Hematopoietic multipotent progenitor cell treated with erythropoietin and hydrocortisone succinate and interleukin-3 and kit ligand, for 8 days (in vitro differentiated cells): ENCODE measurements at places on chromosomes 11 and 22.

DNA sequence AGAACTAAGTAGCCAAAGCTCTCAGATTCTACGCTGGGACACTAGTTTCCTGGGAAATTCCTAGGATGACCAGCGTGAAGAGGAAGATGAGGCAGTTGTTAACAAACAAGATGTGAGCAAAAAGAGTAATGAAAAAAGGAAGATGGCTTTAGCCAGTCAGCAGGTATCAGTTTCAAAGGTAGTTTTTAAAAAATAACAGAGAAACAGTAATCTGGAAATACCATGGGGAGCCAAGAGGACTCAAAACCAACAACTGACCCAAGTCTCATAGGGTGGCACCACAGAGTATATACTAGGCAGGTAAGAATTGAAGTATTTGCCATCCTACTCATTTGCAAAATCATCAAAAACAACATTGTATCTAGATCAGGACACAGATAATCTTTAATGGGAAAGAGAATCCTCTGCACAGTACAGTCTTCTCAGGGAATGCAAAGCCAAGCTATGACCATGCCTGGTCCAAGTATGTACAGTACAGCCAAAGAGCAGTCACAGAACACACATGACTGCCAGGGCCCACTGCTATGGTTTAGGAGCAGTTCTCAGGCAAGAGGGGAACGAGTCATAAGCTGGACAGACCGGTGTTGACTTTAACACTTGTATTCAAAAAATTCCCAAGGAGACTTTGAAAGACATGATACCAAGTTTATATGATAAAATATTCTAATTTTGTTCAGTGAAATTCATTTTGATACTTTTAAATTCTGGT, 20.6 kb downstream of the MSANTD4 start:
- DNase-seq: no peak

DNA sequence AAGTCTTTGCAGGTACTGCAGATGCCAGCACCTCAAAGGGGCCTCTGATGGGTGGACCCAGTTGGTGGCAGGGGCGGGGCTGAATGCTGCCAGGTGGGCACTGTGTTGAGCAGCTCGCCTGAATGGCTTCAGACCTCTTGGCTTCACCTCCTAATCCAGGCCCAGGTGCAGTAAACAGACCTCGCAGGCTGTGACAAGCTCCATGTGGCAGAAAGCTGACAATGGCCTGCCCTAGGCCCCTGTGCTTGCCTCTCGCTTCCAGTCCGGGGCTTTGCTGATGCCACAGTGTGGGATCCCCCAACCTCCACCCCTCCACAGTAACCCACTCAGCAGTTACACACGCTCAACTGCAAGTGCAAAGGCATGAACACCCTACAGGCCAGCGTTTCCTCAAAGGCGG, 9.4 kb downstream of the IGLL1 start:
- DNase-seq: no peak

GRCh38 chr22:17087498-17088131, 2.8 kb downstream of the IL17RA start:
- peak; percentile 84 for DNase-seq

- no peak for DNase-seq
Observed at GRCh38 chr11:61027141-61027840, 55.8 kb downstream of the CD6 start.

DNA sequence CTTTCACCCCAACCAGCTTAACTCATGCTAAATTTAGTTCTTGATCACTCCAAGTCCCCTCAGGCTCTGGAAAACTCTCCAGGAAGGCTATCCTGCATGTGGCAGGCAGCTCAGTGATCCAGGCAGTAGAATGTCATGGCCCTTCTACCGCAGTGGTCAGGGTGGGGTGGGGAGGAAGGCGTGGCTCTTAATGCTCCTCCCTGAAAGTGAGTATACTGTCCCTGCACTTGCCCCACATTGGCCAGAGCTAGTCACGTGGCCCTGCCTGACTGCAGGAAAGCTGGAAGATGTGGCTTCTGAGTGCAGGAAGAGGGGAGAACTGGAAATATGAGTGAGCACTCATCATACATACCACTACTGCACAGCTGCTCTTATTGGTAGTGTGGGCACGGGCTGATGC, 102.1 kb downstream of the GRAMD1B start:
- no peak for DNase-seq

DNA sequence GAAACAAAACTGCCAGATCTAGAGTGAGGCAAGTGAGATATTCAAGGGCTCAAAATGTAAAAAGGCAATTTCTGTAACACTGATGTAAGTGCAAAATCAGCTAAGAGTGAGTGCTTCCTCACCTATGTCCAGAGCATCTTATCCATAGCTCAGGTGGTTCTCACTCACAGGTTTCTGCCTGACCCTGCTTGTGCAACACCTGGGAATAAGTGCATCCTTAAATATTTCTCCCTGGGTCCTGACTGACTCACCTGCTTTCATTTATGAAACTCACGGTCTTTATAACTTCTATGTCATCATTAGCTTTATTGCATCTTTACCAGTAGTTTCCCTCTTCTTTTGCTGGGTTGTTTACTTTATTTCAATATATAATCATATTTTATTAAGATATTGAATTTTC, 260.6 kb downstream of the CNTN5 start:
- DNase-seq: no peak

- no peak for DNase-seq
Observed at GRCh38 chr11:96090711-96091110, 166.8 kb upstream of the MTMR2 start.

- DNase-seq: no peak
Observed at GRCh38 chr22:45867118-45867905, 109.7 kb downstream of the WNT7B start.

DNA sequence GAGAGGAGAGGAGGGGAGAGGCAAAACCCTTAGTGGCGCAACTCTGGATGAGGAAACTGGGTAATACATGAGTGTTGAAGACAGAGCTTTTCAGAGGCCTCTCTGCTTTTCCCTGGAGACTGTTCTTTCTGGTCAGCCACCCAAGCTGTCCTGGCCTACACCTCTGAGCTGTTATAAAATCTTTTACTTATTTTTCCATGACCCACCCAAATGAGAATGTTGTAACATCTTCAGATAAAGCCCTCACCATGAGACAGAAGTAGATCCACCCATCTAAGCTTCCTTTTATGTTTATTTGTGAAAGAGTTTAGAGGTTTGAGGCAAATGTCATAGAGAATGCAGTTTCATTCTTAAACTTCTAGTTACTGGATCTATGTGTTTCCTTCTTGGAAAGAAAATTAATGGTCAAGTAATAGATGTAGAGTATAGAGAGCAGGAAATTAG, 20.3 kb upstream of the APLP2 start:
- peak; percentile 44 for DNase-seq

GRCh38 chr11:118957968-118958367, 1.9 kb downstream of the UPK2 start:
- no peak for DNase-seq

DNA sequence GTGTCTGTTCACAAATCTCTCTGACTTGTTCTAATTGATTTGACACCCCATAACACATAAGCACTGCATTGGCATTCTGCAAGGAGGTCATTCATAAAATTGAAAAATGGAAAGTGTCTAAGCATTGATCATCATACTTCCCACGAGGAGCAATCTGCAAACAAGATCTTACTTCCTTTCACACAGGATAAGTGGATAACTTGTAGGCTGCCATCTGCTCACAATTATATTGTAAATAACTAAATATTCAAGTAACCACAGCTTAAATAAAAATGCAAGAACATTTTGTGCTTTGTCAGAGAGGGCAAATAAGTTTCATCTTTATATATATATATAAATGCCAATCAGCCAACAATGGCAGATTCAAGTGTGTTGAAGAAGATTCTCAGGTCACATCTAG, 264.8 kb upstream of the ZC3H12C start:
- no peak for DNase-seq

DNA sequence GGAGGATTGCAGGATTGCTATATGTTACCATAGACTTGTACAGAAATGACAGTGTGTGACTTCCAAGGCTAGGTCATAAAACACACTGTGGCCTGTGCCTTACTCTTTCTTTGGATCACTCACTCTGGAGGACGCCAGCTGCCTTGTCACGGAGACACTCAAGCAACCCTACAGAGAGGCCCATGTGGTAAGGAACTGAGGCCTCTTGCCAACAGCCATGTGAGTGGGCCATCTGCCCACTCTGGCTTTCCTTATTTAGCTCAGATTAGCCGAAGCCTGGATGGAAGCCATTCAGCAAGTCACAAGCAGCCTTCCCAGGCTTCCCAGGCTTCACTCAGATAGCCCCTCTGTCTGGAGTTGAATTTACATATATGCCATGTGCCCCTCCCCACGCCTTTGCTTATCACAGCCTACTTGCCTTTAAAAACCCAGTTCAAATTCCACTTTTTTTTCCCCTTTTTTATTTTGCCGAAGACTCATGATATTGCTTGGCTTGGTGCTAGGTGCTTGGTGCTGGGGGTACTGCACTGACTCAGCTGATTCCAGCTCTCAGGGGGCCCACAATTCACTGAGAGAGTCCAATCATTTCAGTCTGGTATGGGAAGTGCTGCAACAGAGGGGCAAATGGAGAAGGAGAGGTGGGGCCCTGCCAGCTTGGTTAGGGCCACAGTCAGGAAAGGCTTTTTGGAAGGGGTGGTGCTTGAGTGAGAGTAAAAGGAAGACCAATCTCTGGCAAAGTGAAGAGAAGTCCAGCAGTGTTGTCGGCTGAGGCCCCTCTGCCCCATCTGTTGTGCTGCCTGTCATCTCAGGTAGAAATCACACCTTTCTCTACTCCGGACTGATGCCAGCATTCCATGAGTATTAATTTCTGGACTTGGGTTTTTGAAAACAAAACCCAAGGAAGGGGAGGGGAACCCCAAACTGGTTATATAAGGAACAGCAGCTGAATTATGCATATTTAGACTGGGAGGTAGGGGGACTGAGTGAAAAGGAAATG, 14.5 kb upstream of the P4HA3 start:
- DNase-seq: peak; percentile 27

GRCh38 chr22:49617264-49617663, 210.4 kb downstream of the BRD1 start:
- DNase-seq: no peak

DNA sequence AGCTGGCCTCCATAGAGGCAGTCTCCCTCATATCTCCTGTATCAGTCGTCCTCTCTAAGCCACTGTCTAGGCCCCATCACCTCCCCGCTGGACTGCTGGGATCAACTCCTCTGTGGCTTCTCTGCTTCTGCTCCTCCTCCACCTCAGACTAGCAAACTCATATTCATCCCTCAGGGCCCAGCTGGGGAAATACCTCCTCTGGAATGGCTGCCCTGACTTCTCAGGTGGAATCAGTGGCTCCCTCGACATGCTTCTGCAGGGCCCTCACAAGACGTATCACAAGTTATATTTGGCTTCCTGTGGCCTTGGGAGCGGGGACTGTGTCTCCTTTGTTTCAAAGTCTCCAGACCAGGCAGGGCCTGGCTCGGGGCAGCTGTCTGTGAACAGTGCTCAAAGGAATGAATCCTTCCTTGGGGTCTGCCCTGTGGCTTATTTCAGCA, 10.0 kb downstream of the SLC29A2 start:
- no peak for DNase-seq

GRCh38 chr11:7892840-7893254, 38.2 kb downstream of the OR10A6 start:
- peak; percentile 76 for DNase-seq

- peak; percentile 60 for DNase-seq
Observed at GRCh38 chr11:34501949-34502348, 11.6 kb downstream of the ELF5 start.

DNA sequence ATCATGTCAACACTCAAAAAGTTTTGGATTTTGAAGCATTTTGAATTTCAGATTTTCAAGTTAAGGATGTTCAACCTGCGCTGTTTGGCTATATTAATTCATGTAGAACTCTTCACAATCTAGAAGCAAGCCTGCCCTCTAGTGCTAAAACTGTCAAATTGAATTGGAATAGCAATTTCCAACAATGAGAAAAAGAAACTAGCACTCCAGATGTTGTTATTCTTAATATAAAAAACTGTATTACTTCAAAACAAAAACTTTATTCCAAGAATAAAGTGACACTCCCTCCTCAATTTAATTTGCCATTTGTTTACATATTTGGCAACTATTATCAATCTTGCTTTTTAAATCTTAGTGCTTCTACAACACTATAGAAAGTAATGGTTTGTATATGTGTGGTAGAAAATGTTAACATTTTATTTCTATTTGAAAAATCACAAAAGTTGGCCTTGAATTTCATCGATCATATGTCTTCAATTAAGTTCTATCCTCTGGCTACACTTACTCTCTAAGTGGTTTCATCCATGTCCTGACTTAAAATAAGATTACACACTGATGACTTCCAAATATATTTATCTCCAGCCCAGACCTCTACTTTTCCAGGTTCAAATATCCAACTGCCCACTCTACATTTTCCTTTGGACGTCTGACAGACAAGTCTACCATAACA, 36.6 kb downstream of the DCUN1D5 start:
- DNase-seq: peak; percentile 60

DNA sequence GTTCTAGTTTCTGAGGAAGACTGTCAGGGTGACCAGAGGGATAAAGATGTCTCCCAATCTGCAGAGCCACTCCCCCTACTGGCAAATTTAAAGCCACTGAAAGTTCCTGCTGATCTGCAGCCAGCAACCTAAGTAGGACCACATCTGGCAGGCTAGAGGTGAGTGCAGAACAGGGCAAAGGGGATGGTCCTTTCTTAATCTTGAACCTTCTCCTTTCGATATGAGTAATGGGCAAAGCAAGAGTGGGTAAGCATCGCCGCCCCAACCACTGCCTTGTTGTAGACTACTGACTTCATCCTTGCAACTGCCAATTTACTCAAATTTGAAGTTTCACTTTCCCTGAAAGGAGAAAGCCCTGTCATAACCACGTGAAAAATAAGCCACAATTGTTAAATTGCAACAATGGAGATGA, 30.7 kb downstream of the SCUBE2 start:
- peak; percentile 38 for DNase-seq

- DNase-seq: no peak
Observed at GRCh38 chr11:12003815-12004214, 4.6 kb downstream of the DKK3 start.

DNA sequence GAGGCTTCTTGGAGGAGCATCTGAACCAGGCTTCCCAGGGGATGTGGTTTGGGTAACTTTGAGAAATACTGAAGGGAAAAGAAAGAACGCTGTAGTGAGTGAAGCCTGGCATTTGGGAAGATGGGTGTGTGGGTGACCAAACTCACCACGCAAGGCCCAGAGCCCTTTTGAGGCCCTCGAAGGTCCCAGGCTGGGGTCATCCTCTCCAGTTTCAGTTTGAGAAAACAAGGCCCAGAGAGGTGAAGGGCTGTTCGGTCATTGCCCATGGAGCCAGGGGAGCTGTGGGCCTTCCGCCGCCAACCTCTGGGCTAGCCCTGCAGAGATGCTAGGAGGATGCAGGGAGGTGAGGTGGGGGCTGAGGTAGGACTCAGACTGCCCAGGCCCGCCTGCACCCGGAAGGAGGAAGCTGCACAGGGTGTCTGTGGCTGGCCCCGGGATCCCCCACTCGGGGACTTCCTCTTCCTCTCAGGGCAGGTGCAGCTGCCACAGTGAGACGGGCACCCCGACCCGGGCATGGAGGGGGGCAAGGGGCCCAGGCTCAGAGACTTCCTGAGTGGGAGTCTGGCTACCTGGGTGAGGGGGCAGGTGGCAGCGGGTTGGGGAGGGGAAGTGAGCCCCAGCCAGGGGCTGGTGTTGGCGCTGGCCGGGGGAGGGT, at the start of gene CCDC88B:
Gene CCDC88B (plus strand): TSS at position 451 of the 655 bp plus-strand sequence. CDS start 63 bp downstream, at position 514.
- no peak for DNase-seq
